ENCODE measurements at places on chromosomes 11 and 22. TPM values are rescaled to one million over a fixed set of nuclear protein-coding genes. Genes with fewer than 3 reads are reported as not detected.

DNA sequence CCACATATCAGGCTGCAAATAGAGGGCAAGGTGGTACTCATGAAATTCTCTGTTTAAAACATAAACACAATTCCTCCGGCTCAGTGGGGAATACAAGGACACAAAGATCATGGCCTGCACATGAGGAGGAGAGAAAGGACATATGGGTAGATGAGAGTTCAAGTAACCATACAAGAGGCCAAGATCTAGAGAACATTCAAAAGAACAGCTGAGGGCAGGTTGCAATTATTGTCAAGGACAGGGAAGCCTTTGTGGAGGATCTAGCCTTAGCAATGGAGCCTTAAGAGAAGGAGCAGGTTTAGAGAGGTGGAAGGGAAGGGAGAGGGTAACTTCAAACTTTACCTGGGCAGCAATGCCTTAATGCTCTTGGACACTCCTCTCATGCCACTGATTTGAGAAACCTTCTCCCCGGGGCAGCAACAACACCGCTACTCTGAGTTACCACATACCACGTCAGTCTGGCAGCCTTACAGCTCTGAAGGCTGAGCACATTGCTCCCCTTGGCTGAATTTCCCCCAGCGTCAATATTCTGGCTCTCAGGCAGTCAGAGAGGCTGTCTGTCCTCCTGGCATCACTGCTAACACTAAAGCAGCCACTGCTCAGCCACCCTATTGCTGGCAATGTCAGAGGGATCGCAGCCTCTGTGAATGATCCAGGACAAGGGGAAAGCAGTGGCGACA lies 55.5 kb downstream of the CLPB start:
- peak; percentile 88 for DNase-seq

GRCh38 chr22:16989915-16990314 lies 18.1 kb downstream of the GAB4 start:
- no peak for DNase-seq

GRCh38 chr11:45674481-45675190 lies 9.2 kb upstream of the CHST1 start:
- DNase-seq, result no peak

DNA sequence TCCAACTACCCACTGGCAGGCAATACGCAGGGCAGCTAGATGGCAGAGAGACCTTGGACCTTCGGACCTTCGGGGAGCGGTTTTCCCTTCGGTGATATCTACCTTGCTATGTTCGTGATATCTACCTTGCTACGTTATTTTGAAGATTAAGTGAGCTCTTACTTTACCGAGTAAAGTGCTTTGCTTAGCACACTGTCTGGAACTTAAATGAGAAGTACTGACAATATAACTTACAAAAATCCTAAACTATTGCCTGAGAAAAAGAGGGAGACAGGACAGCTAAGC lies 1.0 kb upstream of the PRDM10 start:
- no peak for DNase-seq

GRCh38 chr22:44669561-44669976 lies 32.4 kb upstream of the PRR5 start:
- no peak for DNase-seq

- peak; percentile 66 for DNase-seq
These were observed 2.9 kb upstream of the SLC6A5 start for GRCh38 chr11:20596205-20597153.

- no peak for DNase-seq
These were observed 9.0 kb downstream of the POLR3H start for GRCh38 chr22:41535244-41535643.

DNA sequence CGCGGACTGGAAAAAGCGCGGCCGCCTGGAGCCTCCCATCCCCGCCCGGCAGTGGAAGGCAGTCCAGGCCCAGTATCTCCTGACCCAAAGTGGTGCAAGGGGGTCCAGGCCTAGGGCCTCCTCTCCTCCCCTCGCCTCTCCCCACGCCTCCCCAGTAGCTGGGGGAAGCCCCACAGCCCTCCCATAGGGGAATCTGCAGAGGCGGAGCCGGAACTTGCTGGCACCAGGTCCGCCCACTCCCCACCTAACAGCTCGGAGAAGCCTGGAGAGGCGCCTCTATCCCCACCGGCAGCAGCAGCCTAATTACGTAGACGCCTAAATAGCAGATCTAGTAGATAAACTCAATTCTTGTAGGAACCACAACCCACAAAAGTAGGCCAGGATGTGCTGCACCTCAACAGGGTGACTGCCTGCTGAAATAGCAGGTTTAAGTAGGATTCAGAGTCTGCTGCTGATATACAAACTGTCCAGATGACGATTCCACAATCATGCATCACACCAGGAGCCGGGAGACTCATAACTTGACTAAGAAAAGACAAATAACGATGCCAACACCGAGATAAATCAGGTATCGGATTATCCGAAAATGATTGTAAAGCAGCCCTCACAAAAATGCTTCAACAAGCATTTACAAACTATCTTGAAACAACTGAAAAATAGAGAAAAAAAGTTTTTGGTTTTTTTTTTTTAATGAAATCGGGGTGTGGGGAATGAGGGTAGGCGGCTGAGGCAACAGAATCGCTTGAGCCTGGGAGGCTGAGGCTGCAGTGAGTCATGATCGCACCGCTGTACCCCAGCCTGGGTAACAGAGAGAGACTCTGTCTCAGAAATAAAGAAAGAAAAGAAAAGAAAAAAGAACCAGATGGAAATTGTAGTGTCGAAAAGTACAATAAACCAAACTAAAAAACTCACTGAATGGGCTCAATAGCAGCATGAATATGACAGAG lies 11.4 kb upstream of the BRD1 start:
- no peak for DNase-seq

- DNase-seq, result no peak
These were observed 539.7 kb downstream of the MIAT start for GRCh38 chr22:27197052-27197451.

GRCh38 chr11:36622431-36623136 lies 24.5 kb upstream of the RAG2 start:
- peak; percentile 76 for DNase-seq

DNA sequence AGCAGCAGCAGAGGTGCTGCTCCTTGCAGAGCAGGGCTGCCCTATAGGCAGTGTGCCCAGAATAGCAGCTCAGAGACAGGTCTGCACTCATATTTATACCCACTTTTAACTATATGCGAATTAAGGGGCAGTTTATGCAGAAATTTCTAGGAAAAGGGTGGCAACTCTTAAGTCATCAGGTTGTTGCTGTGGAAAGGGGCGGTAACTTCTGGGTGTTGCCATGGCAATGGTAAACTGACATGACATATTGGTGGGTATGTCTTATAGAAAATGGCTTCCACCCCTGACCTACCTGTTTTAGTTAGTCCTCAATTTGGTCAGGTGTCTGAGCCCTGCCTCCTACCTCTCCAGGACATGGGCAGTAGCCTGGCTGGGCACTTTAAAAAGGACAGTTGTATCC lies 122.3 kb downstream of the ATXN10 start:
- DNase-seq, result no peak

DNA sequence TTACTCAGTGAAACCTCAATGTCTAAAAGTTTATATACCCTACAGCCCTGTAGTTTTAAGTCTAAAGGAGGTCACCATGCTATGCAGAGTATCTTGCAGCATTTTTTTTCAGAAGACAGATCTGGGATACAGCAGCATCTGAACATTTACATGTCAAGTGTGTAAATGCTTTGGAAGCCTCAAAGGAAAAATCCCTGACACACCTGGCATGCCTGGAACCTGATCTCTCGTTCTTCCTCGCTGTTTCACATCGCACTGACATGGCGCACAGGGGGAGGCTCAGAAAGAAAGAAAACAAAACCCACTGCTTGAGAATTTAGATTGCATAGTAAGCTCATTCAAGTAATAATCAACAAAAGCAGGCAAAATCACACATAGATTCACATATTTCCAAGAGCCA lies 31.0 kb downstream of the PAX6 start:
- DNase-seq, result no peak

DNA sequence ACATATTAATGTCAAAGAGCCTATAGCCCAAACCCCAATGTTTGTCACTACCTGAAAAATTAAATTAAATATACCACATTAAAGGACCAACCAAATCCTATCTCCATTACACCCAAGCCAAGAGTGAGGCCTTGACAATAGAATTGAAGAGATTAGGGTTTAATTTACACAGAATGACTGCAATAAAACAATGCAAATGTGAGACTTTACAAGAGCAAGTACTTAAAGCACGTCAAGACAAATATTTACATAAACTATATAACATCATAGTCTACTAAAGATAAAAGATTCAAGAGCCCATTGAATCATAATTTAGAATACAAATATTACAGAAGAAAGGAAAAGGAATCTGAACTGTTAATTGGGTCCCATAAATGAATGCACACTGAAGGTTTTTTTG lies 85.6 kb downstream of the CADM1 start:
- no peak for DNase-seq

GRCh38 chr11:125174686-125175085 lies 10.1 kb downstream of the PKNOX2 start:
- DNase-seq, result no peak

GRCh38 chr11:120141113-120141767 lies 3.3 kb upstream of the TRIM29 start:
- DNase-seq, result no peak

The PGA5 gene
- total RNA-seq, result 0.50 TPM

The SLC7A4 gene
- total RNA-seq, result 1.5 TPM

The MLC1 gene
- 76.9 TPM for total RNA-seq

The PRR5L gene
- total RNA-seq, result 30.6 TPM

The YPEL4 gene
- 3.3 TPM for total RNA-seq

The OR8D1 gene
- total RNA-seq, result not detected

The LIF gene
- total RNA-seq, result 0.61 TPM

The TRIM6 gene
- 3.3 TPM for total RNA-seq

The APOA4 gene
- total RNA-seq, result not detected

The TRPC6 gene
- total RNA-seq, result 6.1 TPM
